ENCODE measurements at places on chromosomes 3 and 15. TPM values are rescaled to one million over a fixed set of nuclear protein-coding genes. Genes with fewer than 3 reads are reported as not detected.

FANCD2OS gene
- not detected for total RNA-seq

THSD4 gene
- total RNA-seq, result 35.2 TPM

DNAJA4 gene
- 4.7 TPM for total RNA-seq

RBP2 gene
- not detected for total RNA-seq

Data from pulmonary artery endothelial cell (primary cell).